Muscle of leg (tissue), 16 donors: ENCODE measurements at places on chromosomes 6 and 20. TPM values are rescaled to one million over a fixed set of nuclear protein-coding genes. Genes with fewer than 3 reads are reported as not detected.
A peak's percentile ranks its signal among the peaks of the same experiment; 100 is the strongest.

ISM1 gene
- 1.4 TPM for total RNA-seq

FAM217A gene
- not detected for total RNA-seq

DNA sequence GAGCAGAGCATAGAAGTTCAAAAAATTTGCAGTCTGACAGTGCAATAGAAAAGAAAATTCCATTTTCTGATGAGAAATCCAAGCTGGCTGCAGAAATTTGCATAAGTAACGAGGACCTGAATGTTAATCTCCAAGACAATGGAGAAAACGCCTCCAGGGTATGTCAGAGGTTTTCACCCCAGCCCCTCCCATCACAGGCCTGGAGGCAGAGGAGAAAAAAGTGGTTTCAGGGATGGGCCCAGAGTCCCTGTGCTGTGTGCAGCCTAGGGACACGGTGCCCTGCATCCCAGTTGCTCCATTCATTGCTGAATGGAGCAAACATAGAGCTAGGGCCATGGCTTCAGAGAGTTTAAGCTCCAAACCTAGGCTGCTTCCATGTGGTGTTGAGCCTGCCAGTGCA lies 327.9 kb upstream of the KHDRBS2 start:
- H3K27me3 ChIP-seq = no peaks in the 10 kb centered on the region
- no peak overlapping the region for H3K27ac ChIP-seq
- no peaks in the 10 kb centered on the region for H3K4me1 ChIP-seq
- no peak overlapping the region for H3K4me3 ChIP-seq
- no peak for DNase-seq

- no peaks in the 10 kb centered on the region for H3K27me3 ChIP-seq
- no peaks in the 10 kb centered on the region for H3K36me3 ChIP-seq
- no peak overlapping the region for H3K27ac ChIP-seq
- no peaks in the 10 kb centered on the region for H3K4me1 ChIP-seq
These were observed 31.7 kb downstream of the BEND6 start for GRCh38 chr6:56986611-56987010.

DNA sequence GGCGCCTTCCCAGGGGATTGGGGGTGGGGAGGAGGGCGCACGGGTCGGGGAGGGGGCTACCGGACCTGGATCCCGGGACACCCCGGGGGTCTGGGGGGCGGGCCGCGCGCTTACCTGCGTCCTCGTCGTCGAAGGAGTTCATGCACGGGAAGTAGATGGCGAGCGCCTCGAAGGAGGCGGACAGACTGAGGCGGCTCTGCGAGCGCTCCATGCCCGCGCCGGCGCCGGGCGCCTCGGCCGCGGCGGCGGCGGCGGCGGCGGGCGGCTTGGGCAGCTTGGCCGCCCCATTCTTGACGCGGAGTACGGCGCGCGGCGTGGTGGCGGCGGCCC lies 320 bp downstream of the RIMS4 start:
- H3K27me3 ChIP-seq = peaks cover 43% of the 10 kb centered on the region
- no peak for DNase-seq
- H3K4me3 ChIP-seq = peak overlapping the region; percentile 43
- H3K4me1 ChIP-seq = peaks cover 42% of the 10 kb centered on the region
- H3K36me3 ChIP-seq = no peaks in the 10 kb centered on the region

GRCh38 chr6:12185081-12185673 lies 105.0 kb upstream of the EDN1 start:
- no peaks in the 10 kb centered on the region for H3K36me3 ChIP-seq
- H3K4me1 ChIP-seq = no peaks in the 10 kb centered on the region
- DNase-seq = no peak
- H3K4me3 ChIP-seq = no peak overlapping the region
- H3K27ac ChIP-seq = no peak overlapping the region

DNA sequence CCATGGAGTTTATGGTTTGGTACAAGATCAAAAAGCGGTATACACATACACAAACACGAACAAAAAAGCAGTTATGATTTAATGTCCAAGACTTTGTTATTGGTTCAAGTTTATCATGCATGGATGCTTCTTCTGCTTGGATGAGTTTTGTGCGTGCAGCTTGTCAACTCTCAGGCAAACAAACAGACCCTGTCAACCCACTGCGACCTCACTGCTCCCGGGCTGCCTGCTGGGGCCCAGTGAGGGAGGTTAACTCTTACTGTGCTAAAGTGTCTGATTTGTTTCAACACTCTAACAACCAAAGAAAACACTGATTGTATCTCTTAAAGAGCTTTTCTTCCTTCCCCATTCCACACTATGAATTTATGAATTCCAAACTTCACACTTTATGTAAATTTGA lies 26.8 kb upstream of the DDR1 start:
- no peaks in the 10 kb centered on the region for H3K4me1 ChIP-seq
- peaks cover 5% of the 10 kb centered on the region for H3K27me3 ChIP-seq
- no peaks in the 10 kb centered on the region for H3K36me3 ChIP-seq
- H3K4me3 ChIP-seq = no peak overlapping the region
- no peak for DNase-seq

DNA sequence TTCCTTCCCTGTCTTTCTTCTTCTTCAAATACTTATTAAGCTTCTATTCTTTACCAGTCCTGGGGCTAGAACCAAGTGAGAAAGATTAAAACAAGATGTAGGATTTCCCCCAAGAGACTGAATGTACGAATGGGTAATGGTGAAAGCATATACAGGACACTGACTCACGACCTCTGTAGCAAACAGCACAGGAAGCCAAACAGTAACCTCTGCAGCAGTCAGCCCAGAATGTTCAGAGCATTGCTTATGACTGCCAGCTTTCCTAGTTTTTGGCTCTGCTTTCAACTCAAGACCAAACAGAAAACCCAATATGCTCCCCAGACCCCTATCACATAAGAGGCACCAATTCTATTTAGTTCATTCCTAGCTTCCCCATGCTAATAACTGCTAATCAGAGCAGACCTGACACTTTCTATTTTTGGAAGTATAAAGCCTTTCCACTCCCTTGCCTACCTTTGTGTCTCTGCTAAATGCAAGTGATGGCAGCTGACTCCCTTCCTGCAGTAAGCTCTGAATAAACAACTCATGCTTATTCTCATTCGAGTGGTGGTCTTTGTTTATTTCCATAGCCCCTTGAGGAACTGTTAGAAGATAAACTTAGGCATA lies 690.6 kb downstream of the EPM2A start:
- no peaks in the 10 kb centered on the region for H3K36me3 ChIP-seq
- no peak overlapping the region for H3K4me3 ChIP-seq
- no peak overlapping the region for H3K27ac ChIP-seq
- H3K27me3 ChIP-seq = no peaks in the 10 kb centered on the region

- peaks cover 3% of the 10 kb centered on the region for H3K4me1 ChIP-seq
- H3K27me3 ChIP-seq = no peaks in the 10 kb centered on the region
- H3K4me3 ChIP-seq = no peak overlapping the region
- H3K36me3 ChIP-seq = no peaks in the 10 kb centered on the region
These were observed 125.9 kb upstream of the TNFAIP3 start for GRCh38 chr6:137740967-137741761.

DNA sequence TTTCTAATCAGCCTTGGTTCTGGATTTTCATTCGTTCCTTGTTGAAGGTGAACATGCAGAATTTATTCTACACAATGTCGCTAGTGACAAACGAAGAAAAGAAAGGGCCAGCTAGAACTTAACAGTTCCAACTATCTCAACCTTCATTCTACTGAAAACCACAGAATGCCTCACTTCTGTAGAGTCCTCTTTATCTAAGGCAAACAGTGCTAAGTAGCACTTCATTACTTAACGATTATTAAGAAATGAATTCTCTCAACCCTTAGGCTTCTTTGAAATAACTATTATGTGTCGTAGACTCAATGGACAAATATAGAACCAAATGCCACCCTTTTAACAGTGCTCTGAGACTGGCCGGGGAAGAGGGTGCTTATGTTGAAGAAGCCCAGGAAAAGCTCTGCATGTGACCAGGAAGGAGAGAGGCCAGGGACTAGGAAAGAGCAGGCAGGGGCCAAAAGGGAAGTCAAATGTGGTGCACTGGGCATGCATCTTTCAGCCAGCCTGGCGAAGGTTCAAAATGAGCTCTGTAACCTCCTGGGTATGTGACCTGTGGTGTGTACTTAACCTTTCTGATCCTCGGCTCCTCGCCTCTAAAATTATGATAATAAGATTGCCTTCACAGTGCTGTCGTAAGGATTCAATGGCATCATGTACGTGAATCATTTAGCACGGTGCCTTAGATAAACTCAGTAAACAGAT lies 55.4 kb upstream of the BMP2 start:
- no peak overlapping the region for H3K27ac ChIP-seq
- peaks cover 14% of the 10 kb centered on the region for H3K4me1 ChIP-seq
- H3K36me3 ChIP-seq = no peaks in the 10 kb centered on the region
- H3K4me3 ChIP-seq = no peak overlapping the region

DNA sequence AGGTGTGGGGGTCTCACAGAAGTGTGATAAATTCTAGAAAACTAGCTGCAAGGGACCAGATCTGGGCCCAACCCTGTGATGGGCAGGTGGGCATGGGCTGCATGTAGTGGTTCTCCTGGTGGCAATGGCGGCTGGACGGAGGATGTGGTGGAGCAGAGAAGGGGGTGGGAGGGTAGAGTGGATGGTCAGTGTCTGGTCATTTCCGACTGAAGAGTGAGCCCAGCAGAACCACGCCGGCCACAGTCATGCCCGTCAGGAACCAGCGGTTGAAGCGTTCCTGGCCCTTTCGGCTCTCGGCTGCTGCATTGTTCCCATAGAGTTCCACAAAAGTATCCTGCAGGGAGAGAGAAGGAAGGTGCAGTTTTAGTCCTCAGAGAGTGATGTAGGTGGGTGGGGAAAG lies 28.0 kb downstream of the COX4I2 start:
- no peaks in the 10 kb centered on the region for H3K27me3 ChIP-seq
- H3K4me1 ChIP-seq = peaks cover 33% of the 10 kb centered on the region
- H3K27ac ChIP-seq = no peak overlapping the region
- DNase-seq = no peak
- no peak overlapping the region for H3K4me3 ChIP-seq
